T-helper 2 cell (primary cell): ENCODE measurements at places on chromosomes 4 and X.

DNA sequence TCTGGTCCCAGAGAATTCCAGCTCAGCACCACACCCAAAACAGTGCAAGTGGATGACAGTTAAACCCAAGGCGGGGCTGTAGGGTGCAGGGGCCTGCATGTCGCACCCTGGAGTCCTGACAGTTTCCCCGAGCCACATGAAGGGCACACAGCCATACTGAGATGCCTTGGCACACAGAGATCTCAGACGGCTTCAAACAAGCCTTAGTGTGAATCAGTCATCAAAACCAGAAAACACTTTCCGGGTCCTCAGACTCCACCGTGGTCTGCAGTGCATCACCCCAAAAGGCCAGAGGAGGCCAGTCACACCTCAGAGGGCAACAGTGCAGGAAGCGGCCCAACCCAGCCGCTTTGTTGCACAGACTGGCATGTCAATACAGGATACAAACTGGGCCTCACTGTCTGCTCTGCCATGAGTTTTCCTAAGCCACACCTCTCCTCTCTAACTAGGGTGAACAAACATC, 64.6 kb upstream of the ENPP6 start:
- DNase-seq, result peak; percentile 92

DNA sequence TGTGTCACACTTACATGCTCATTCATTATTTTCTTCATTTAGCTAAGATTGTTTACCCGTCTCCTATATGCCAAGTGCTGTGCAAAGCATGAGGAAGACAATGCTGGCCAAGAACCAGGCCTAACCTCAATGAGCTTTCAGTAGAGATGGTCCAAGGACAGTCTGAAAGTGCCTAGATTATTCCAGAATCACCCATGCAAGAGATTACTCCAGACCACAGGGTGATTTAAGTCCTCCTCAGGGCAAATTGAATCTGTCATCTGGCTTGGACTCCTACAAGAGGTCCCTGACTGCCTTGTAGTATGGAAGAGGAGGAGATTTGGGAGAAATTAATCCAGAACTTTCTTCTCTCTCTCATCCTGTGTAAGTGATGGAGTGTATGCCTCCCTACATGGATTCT, 99.4 kb upstream of the NDP start:
- no peak for DNase-seq

DNA sequence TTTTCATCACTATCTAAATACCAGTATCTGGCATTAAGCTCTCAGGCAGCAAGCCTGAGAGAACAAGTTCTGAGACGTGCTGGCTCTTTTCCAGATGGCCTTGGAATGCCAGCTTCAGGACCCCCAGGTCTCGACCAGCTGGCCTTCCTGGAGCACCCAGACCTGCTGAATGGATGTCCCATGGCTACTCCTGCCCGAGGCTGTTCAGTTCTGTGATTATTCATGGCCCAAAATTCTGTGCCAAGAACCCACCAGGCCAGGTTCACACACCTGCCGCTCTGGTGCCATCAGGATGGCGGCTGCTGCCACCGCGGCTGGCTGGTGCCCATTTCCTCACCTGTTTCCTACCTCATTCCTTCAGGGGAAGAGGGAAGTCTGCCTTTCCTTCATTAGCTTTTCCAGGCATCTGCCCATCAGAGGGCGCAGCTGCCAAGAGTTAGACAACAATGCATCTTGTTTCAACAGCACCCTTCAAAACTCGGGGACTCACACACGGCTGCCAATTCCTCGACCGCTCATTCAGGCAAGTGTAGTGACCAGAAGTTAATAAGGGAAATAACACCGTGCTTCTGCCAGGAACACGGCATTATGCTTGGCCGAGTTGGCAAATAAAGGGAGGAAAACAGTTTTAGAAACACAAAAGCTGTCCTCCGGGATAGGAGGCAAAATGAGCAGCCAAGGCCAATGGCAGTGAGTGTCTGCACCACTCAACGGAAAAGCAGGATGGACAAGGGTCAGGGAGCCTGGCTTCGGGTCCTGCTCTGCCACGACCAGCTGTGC, 173.8 kb downstream of the NSUN7 start:
- DNase-seq, result no peak

DNA sequence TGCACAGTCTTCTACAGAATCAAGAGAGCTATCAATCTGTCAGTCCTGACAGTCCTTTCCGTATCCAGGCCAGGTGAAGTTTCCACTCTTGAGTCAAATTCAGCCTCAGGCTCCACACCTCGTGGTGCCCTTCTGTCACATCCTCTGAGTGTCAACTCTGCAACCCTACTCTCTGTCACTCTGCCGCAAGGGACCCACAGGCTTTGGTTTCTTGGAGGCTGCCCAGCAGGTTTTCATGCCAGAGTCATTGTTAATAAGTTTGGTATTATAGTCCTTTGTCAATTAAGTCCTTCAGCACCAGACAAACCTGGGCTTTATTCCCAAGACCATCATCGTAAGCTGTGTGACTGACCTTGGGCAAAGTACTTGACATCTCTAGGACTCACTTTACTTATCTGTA, 83.4 kb upstream of the KLHL13 start:
- DNase-seq, result no peak

- no peak for DNase-seq
Measured at GRCh38 chr4:26020083-26020668, 106.2 kb downstream of the SMIM20 start.

- DNase-seq, result no peak
Measured at GRCh38 chrX:9392445-9392844, 72.4 kb upstream of the TBL1X start.

DNA sequence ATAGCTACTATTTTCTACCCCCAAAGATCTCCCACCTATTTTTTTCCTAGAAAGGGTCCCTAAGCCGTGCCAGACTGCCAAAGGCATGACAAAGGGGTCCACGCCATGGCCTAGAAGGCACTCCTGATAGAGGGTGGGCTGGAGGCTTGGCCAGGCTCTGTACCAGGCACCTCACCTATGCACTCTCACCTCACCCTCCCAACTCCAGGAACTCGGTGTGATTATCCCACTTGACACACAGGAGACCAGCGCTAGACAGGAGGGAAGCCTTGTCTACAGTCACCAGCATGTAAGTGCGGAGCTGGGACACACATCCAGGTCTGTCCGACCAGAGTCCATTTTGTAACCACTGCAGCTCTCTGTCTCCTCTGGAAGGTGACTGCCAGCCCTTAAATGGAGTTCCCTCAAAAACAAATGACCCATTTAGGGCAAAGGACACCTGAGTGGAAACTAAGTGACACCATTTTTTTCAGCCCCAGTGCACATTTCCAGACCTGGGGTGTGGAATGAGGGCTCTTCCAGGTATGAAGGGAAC, 106.4 kb downstream of the RTL5 start:
- DNase-seq, result no peak

DNA sequence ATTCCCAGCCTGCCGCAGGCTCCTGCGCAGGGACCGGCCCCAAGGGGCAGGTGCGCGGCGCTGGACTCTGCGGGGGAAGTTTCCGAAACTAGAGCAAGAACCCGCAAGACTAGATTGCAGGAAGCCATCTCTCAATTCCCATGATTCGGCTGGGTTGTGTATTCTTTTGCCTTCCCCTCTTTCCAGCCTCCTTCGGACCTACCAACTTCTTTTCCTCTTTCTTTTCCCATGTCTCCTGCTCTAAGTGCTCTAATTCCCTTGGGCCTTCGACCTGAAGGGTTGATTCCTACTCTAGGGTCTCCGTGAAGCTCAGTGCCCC, 645 bp upstream of the OPHN1 start:
- DNase-seq, result no peak

- DNase-seq, result no peak
Measured at GRCh38 chr4:15238720-15239119, 189.1 kb upstream of the C1QTNF7 start.

- DNase-seq, result no peak
Measured at GRCh38 chr4:88999392-88999930, 57.5 kb downstream of the FAM13A start.

- peak; percentile 62 for DNase-seq
Measured at GRCh38 chr4:139229534-139230039, 50.4 kb downstream of the MGARP start.

DNA sequence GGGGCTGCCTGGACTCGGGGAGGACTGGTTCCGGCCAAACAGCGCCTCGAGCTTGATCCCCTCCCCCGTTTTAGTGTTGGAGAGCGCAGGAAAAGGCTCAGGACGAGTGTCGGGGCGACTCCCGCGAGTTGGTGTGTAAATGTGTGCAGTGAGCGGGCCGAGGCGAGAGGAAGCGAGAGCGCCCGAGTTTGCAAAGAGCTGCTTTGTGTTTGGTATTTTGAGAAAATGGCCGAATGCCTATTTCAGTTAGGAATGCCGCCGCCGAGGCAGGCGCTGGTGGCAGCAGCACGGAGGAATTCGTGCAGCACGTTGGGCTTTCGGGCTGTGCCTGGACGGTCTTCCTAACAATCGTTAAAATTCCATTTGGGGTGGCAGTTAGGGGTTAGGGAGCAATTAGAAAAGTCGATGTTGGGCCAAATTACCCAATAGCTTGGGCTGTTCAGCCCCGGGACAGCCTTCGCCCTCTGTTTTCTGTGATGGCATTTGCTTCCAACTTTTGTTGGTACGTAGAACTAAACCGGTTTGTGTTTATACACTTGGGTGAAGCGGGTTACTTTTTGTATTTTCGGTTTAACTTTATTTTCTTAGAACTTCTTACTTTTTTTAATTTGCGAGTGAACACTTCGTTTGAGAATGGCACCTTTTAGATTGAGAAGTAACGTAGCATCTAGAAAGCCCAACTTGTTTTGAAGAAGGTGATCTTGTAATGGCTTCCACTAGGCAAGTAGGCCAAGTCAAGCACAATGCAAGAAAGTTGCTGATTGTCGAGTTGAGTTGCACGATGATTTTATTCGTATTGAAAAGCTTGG, 1.6 kb downstream of the REST start:
- DNase-seq, result peak; percentile 40

DNA sequence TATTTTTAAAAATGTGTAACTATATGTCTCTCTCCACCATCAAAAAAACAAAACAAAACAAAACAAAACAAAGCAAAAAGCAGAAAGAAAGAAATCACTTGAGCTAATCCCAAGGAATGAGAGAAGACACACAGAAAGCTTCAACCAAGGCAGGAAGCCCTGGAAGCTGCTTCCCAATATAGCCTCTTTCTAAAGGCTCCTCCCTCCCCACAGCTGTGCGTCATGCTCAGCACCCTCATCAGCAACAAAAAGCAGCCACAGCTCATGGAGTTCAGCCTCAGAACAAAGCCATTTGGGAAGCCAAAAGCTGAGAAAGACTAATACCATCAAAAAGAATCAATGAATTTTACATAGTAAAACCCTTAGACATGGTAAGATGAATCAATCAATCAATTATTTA, 501.6 kb upstream of the SMIM31 start:
- DNase-seq, result no peak
